ENCODE measurements at places on chromosomes 13 and 19. TPM values are rescaled to one million over a fixed set of nuclear protein-coding genes. Genes with fewer than 3 reads are reported as not detected.

GRCh38 chr13:94710065-94710781 is 2.1 kb downstream of the SOX21 start:
- no peak for DNase-seq
- H3K4me1 ChIP-seq: peaks cover 2% of the 10 kb centered on the region
- no peak overlapping the region for H3K4me3 ChIP-seq
- H3K36me3 ChIP-seq: no peaks in the 10 kb centered on the region
- no peak overlapping the region for H3K27ac ChIP-seq

GRCh38 chr13:68050761-68051160 is 820.6 kb upstream of the PCDH9 start:
- H3K4me3 ChIP-seq: no peak overlapping the region
- no peaks in the 10 kb centered on the region for H3K4me1 ChIP-seq
- H3K27ac ChIP-seq: no peak overlapping the region
- no peaks in the 10 kb centered on the region for H3K27me3 ChIP-seq
- no peaks in the 10 kb centered on the region for H3K36me3 ChIP-seq

The ZNF480 gene
- total RNA-seq: 9.3 TPM

- DNase-seq: no peak
- no peak overlapping the region for H3K4me3 ChIP-seq
- peaks cover 25% of the 10 kb centered on the region for H3K36me3 ChIP-seq
- peak overlapping the region; percentile 1 for H3K27ac ChIP-seq
Measured at GRCh38 chr19:16094360-16095070, 17.2 kb upstream of the RAB8A start.

Measured in T-cell (primary cell).